Ecto neural progenitor cell (in vitro differentiated cells): ENCODE measurements at places on chromosomes 6 and 20.

- DNase-seq: no peak
These were observed 145.8 kb downstream of the PLCB4 start for GRCh38 chr20:9214685-9215084.

DNA sequence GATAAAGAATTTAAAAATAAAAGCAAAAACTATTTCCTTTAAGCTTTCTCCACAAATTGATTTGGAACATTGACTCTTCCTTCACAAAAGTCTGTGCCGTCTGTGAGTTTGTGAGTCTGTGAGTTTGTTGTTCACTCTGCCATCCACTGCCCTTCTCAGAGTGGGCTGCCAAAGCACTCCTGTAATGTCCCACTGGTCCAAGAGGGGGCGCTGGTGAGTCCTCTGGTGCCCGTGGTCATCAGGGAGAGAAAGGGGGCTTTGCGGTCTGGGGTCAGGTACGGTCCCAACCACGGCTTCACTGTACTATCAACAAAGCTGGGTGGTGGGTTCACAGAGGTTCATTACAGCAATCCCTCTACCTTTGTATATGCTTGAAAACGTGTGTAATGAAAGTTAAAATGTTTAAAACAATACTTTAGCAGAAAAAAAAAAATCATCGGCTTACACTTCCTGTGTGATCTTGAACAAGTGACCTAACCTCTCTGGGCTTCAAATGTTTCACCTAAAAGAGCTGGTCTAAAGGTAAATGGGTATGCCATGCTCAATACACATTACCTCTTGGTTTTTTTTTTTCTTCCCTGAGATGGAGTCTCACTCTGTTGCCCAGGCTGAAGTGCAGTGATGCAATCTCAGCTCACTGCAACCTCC is 5.6 kb upstream of the ANKRD60 start:
- DNase-seq: peak; percentile 81

DNA sequence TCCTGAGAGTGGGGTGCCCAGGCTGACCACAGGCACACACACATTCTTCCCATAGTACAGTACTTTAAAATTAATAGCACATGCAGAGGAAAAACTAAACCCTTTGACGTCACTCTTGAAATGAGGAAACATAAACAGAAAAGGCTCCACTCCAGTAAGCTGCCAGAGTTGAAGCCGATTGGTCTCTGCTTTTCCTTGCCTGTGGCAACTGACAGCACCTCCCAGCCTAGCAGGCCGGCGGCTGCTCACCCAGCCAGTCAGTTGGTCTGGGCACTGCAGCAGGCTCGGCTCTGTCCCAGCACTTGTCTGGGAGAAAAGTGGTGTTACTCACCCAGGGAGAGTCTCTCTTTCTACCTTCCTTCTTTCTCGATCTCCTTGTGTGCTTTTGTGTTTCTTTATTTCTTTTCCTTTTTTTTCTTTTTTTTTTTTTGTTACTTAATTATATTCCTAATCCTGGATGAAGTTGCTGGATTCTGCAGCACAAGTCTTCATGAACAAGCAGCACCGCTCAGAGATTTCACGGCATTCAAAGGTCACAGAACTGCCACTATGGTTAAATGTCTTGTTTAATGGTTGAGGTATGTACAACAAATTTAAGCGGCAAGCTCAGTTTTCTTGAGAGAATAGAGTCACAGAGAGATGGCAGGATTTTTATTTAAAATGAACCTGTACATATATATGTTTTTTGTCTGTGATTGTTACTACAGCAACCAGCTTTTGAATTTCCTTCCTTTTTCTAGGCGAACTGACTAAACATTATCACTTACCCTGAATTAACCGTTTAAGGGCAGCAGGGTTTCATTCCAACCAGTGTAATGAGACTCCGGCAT is at the start of gene PDE7B:
Gene PDE7B (plus strand): TSS at position 260 of the 830 bp plus-strand sequence.
- peak; percentile 74 for DNase-seq

- no peak for DNase-seq
These were observed 119.9 kb downstream of the FOXA2 start for GRCh38 chr20:22464312-22465003.

DNA sequence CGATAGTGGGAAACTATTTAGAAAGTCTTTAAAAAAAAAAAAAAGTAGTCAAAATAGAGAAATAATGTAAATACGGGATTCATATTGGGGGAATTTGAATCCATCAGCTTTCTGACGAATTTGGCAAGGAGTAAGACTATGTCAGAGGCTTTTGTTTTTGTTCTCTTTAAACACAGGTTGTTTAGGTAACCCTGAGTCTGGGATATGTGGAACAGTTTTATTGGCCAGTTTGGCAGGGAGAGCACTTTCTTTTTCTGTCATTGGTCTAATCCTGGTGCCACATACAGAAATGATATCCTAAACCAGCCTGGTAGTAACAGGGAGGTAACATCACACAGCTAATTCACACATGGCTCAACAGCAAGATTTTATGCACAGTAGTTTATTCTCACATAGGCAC is 27.7 kb downstream of the HAO1 start:
- DNase-seq: no peak

DNA sequence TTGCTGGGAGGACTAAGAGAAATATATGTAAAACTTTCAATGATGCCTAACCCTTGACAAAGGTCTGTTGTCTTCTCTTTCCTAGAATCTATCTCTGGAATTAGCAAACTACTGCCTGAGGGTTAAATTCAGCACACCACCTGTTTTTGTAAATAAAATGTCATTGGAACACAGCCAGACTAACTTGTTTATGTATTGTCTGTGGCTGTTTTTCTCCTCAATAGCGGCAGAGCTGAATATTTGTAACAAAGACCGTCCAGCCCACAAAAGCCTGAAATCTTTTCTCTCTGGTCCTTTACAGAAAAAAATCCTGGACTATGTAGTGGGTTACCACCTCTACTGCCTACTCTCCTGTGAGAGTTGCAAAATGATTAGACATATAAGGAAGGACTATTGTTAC is 33.3 kb upstream of the SYNDIG1 start:
- DNase-seq: no peak

DNA sequence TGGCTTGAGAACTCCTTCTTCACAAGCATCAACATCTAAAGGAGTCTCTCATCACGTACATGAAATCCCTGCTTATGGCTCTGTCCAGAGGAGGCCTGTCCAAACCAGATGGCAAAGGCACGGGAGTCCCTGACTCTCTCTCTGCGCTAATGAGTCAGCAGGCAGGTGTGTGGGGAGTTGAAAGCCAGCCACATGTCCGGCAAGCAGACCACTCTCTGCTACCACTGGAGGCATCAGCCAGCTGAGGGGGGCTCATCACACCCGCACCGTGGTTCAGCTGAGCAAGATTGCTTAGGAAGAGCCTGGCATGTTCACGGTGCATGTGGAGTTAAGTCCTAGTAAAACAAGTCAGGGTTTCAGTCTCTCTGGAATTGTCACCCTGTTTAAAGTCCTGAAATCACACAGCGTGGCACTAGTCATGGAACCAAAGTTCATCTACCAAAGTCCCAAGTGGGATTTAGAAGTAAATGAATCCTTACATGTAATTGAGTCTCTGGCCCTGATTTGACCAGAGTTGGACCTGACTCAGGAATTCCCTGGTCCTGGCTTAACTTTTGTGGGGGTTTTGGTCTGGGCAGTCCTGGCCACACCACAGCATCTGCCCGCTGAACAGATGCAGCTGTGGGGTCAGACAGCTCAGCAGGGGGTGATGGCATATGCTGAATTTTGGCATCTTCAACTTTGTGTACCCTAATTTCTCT is 155.2 kb upstream of the RIN2 start:
- no peak for DNase-seq

DNA sequence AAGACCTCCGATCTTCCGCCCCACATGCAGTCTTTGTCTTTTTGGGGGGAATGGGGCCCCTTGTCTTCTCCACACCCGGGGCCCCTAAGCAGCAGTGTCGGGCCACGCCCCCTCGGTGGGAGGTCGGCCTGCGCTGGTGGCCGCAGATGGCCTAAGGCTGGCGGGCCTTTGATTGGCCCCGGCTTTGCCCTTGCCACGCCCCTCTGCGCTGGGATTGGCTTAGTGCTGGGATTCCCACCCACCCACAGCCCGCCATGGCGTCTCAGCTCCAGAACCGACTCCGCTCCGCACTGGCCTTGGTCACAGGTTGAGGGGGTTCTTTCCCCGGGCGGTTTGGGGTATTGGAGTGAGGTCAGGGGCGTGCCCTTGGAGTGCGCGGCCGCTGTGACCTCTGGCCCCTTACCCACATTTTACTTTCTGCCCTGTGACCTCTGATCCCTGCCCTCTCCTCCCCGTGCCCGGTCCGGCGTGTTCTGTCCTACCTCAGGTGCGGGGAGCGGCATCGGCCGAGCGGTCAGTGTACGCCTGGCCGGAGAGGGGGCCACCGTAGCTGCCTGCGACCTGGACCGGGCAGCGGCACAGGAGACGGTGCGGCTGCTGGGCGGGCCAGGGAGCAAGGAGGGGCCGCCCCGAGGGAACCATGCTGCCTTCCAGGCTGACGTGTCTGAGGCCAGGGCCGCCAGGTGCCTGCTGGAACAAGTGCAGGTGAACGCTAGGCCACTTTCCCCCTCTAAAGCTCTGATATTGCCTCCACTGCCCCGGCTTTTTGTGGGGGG is at the start of gene HSD17B8:
Gene HSD17B8 (plus strand): TSS at position 241 of the 776 bp plus-strand sequence. CDS start 14 bp downstream, at position 255.
- DNase-seq: peak; percentile 97

- no peak for DNase-seq
These were observed 12.8 kb upstream of the ELOVL5 start for GRCh38 chr6:53361549-53362031.

- no peak for DNase-seq
These were observed 9.2 kb upstream of the SIRPD start for GRCh38 chr20:1566701-1567100.

DNA sequence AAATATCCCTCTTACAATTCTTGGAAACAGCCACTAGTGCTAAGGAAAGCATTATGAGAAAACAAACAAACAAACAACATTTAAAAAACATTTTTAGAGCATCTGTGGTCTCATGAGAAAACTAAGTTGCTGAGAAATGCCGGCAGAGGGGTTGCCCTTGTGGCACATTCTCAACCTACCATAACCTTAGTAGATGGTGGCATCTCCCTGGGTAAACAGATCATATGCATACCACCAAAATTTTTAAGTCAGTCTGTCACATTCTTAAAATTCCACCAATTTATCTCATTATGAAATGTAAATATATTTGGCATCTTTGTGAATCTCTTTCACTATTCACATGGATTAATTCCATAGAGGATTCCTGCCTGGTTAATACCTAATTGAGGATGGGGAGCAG is 575.7 kb upstream of the MARCKS start:
- DNase-seq: no peak

GRCh38 chr6:89597988-89598387 is 40.6 kb downstream of the LYRM2 start:
- DNase-seq: no peak

GRCh38 chr6:34068462-34069044 is 77.3 kb downstream of the GRM4 start:
- DNase-seq: no peak

- DNase-seq: no peak
These were observed 37.1 kb downstream of the GPR6 start for GRCh38 chr6:110015206-110015605.

DNA sequence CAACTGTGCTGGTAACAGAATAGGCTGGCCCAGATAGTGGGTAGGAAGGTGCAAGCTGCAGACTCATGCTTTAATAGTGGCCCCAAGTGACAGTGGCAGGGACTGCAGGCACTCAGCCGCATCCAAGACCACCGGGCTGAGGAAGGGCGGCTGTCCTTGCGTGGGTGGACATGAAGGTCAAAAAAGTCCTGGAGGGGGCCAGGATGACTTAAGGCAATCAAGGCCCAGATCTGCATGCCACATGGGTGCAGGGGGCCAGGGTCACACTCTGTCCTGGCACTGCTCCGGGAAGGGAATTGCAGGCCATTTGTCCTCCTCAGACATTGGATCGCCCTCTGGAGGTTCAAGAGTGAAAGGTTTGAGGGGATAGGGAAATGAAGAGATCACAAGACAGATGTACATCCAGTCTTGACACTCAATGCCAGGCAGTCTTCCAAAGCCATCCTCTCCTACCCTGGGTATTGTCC is 10.4 kb upstream of the VNN2 start:
- DNase-seq: peak; percentile 66

GRCh38 chr20:57620274-57620990 is at the start of gene ZBP1:
TSS of gene ZBP1 (minus strand) at chr20:57620426. CDS start at chr20:57620295, 131 bp downstream.
- DNase-seq: no peak

DNA sequence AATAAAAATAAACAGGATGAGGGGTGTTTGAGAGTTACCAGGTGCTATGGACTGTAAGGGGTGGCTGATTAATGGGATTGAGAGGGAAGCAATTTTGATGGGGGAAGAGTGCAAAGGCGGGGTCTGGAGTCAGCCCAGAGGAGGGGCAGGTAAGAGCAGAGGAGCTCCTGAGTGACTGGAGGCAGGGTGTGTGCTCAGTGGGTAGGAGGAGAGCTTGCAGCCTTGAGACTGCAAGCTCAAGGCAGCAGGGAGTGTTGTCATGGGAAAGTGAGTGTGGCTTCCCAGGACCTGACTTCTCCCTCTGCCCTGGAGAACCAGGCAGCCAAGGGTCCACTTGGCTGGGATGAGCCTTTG is 54.2 kb downstream of the RAB44 start:
- DNase-seq: no peak

DNA sequence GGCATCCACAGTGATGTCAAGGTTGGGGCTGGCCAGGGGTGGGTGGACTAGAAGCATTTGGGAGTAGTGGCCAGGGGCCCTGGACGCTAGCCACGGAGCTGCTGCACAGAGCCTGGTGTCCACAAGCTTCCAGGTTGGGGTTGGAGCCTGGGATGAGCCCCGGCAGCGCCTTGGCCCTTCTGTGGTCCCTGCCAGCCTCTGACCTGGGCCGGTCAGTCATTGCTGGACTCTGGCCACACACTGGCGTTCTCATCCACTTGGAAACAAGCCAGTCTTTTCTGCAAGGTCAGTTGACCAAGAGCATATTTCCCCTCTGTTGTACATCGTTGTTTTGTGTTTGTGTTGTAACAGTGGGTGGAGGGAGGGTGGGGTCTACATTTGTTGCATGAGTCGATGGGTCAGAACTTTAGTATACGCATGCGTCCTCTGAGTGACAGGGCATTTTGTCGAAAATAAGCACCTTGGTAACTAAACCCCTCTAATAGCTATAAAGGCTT is 8.4 kb downstream of the PSMA7 start:
- DNase-seq: no peak

DNA sequence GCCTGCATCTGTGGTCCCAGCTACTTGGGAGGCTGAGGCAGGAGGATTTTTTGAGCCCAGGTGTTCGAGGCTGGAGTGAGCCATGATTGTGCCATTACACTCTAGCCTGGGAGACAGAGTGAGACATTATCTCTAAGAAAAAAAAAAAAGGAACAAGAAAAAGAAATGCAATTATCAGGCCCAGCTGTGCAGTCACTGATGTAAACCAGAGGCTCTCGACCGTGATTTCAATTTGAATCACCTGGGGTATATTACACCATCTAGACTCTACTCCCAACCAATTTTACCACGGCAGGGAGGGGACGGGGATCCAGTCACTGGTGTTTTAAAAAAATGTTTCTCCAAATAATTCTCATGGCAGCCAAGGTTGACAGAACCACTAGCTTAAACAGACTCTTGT is 48.8 kb upstream of the NKX2-2 start:
- no peak for DNase-seq

GRCh38 chr6:157741321-157741947 is 81.6 kb upstream of the SNX9 start:
- DNase-seq: no peak

DNA sequence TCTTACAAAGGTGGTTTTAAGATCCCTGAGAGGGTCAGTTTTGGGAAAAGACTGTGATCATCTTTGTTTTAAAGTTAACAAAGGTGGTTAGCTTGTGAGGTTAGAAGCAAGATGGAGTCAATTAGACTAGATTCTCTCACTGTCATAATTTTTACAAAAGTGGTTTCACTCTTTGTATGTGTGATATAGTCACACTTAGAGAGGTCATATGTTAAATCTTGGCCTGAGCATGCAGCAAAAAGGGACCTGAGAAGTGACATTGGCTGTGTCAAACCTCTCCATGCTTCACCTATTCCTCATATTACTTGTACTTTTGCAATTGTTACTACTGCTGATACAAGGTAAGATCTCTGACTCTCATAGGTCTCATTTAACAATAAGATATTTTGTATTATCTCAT is 368.0 kb downstream of the TBC1D32 start:
- DNase-seq: no peak
